GM23338 (cell line): ENCODE measurements at places on chromosomes 6 and 20. TPM values are rescaled to one million over a fixed set of nuclear protein-coding genes. Genes with fewer than 3 reads are reported as not detected.

Gene TRIM15
- total RNA-seq = 0.23 and 1.0 TPM in 2 replicates

Gene GTF3C6
- 41.2 and 44.9 TPM in 2 replicates for total RNA-seq

Gene LAMA4
- total RNA-seq = 1.7 and 4.9 TPM in 2 replicates

Gene CYP24A1
- total RNA-seq = 0.12 TPM in 1 of 2 replicates, not detected in the other

Gene CCN6
- total RNA-seq = not detected in 2 replicates

Gene MTFR2
- 6.1 and 7.4 TPM in 2 replicates for total RNA-seq

Gene NHLRC1
- 1.0 and 1.1 TPM in 2 replicates for total RNA-seq

Gene SAMD10
- total RNA-seq = 2.8 and 7.3 TPM in 2 replicates

Gene SIRPB1
- total RNA-seq = not detected in 2 replicates
